ENCODE measurements at places on chromosomes 1 and 21.

DNA sequence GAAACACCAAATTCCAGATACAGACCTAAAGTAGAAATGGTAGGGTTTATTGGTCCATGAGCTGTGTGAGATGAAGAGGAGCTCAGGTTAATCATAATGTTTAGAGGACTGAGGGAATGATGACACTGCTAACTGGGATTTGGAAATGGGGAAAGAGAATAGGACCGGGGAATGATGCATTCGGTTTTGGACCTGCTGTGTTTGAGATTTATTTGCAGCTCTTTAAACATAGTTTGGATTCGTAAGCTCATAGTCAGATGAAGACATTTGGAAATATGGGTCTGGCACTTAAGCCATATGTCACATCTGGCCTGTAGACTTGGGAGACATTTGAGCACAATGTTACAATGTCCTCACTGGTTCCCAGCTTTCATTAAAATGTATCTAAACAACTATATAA, 127.9 kb upstream of the DUSP10 start:
- no peak overlapping the region for H3K27ac ChIP-seq
- H3K27me3 ChIP-seq: no peaks in the 10 kb centered on the region
- DNase-seq: no peak
- no peak overlapping the region for H3K4me3 ChIP-seq
- H3K4me1 ChIP-seq: peaks cover 6% of the 10 kb centered on the region

- no peak overlapping the region for H3K27ac ChIP-seq
- no peaks in the 10 kb centered on the region for H3K36me3 ChIP-seq
- no peaks in the 10 kb centered on the region for H3K4me1 ChIP-seq
- no peak for DNase-seq
- H3K27me3 ChIP-seq: peaks cover 7% of the 10 kb centered on the region
These were observed 10.8 kb downstream of the RAB7B start for GRCh38 chr1:205992218-205992882.

DNA sequence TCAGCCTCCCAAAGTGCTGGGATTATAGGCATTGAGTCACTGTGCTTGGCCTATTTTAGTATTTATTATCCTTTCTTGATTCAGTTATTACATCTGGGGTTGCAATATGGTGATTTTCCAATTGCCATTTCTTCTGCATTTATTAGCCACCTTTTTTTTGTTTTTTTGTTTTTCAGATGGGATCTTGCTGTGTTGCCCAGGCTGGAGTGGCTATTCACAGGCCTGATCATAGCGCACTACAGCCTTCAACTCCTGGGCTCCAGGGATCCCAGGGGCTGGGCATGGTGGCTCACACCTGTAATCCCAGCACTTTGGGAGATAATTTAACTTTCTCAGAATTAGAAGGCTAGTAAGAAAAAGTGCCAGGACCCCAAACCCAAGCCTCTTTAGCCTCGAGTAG, 82.1 kb upstream of the PGD start:
- H3K4me1 ChIP-seq: no peaks in the 10 kb centered on the region
- DNase-seq: no peak
- no peak overlapping the region for H3K4me3 ChIP-seq

GRCh38 chr1:169680377-169681019, 30.9 kb downstream of the SELL start:
- no peaks in the 10 kb centered on the region for H3K36me3 ChIP-seq
- H3K4me1 ChIP-seq: peaks cover 44% of the 10 kb centered on the region
- H3K27ac ChIP-seq: no peak overlapping the region
- H3K27me3 ChIP-seq: no peaks in the 10 kb centered on the region
- no peak overlapping the region for H3K4me3 ChIP-seq

GRCh38 chr1:37764414-37764825, 500 bp downstream of the EPHA10 start:
- H3K36me3 ChIP-seq: no peaks in the 10 kb centered on the region
- H3K4me3 ChIP-seq: no peak overlapping the region
- no peaks in the 10 kb centered on the region for H3K4me1 ChIP-seq
- H3K27me3 ChIP-seq: peaks cover 5% of the 10 kb centered on the region

DNA sequence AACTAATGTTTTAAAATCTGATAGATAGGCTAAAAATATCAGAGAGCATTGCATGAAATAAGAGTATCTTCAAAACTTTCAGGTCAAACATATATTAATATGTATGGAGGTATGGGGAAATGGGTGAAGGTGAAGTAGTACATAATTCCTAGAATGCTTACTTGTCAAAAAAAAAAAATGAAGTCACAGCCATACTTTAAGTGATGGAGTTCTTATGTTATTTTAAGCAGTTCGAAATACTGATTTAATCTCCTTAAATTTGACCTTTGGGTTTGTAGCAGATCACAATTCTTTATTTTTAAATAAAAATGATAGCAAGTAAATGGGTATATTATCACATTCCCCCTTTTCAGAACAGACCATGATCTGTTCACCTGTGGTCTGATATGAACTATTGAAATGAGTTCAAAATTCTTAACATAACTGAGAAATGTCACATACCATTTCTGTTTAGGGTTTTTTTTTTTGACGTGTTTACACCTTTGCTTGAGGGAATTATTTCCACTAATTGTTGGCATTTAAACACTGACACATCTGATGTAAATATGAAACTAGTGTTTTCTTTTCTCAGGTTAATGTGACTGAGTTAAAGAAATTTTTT, 220.2 kb downstream of the GREM2 start:
- H3K4me3 ChIP-seq: no peak overlapping the region
- H3K27me3 ChIP-seq: no peaks in the 10 kb centered on the region
- no peaks in the 10 kb centered on the region for H3K4me1 ChIP-seq
- no peak for DNase-seq

- DNase-seq: no peak
- H3K27ac ChIP-seq: no peak overlapping the region
- H3K27me3 ChIP-seq: peaks cover 17% of the 10 kb centered on the region
These were observed 6.3 kb upstream of the LAD1 start for GRCh38 chr1:201405484-201405831.

DNA sequence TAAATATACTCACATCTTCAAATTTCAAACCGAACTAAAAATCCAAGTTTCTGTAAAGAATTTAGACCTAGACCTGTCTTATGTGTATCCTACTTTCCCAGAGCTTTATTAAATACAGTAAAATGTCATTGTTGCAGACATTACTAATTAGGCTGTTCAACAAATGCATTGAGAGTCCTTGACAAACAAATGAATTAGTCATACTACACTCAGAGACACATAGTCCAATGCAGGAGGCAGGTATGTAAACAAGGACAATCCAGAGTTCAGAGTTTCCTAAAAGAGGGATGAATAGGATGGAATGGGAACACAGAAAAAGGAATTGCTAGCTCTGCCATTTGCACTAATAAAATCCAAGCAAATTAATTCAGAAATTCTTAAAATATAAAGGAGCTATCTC, 1.6 kb upstream of the EGLN1 start:
- no peak overlapping the region for H3K4me3 ChIP-seq
- peaks cover 34% of the 10 kb centered on the region for H3K27me3 ChIP-seq
- no peak overlapping the region for H3K27ac ChIP-seq
- H3K36me3 ChIP-seq: peaks cover 8% of the 10 kb centered on the region
- DNase-seq: no peak
- H3K4me1 ChIP-seq: peaks cover 35% of the 10 kb centered on the region

DNA sequence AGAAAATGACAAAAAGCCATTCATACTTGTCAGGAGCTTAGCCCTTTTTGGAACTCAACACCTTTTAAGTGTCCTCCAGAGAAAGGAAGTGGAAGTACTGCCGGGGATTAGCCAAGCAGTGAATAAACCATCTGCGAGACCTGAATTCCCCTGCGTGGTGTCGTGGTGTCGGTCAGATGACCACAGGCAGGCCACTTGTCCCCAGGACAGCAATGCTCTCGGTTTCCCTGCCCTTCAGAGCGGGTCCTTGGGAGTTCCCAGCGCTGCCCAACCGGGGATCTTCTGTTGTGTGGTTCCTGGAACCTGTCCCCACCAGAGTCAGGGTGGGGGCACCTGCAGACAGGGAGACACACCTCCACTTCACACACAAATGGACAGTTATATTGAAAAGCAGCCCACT, 9.2 kb downstream of the GPR157 start:
- H3K4me3 ChIP-seq: no peak overlapping the region
- H3K36me3 ChIP-seq: no peaks in the 10 kb centered on the region
- no peak overlapping the region for H3K27ac ChIP-seq
- peaks cover 13% of the 10 kb centered on the region for H3K4me1 ChIP-seq

- no peaks in the 10 kb centered on the region for H3K27me3 ChIP-seq
- peaks cover 92% of the 10 kb centered on the region for H3K4me1 ChIP-seq
- H3K36me3 ChIP-seq: no peaks in the 10 kb centered on the region
- H3K4me3 ChIP-seq: 0 out of 2 replicates have a peak overlapping the region, but pooled peaks have one; percentile 3
- DNase-seq: peak; percentile 93
These were observed 46.1 kb upstream of the MTF2 start for GRCh38 chr1:93033029-93033428.

GRCh38 chr1:80593197-80593596, 1207.5 kb upstream of the ADGRL2 start:
- no peaks in the 10 kb centered on the region for H3K27me3 ChIP-seq
- H3K4me1 ChIP-seq: no peaks in the 10 kb centered on the region
- no peak overlapping the region for H3K4me3 ChIP-seq
- H3K27ac ChIP-seq: no peak overlapping the region

GRCh38 chr1:1164701-1165451, 8.8 kb upstream of the TTLL10 start:
- H3K4me3 ChIP-seq: no peak overlapping the region
- no peak for DNase-seq
- no peak overlapping the region for H3K27ac ChIP-seq
- H3K27me3 ChIP-seq: no peaks in the 10 kb centered on the region
- no peaks in the 10 kb centered on the region for H3K4me1 ChIP-seq
- no peaks in the 10 kb centered on the region for H3K36me3 ChIP-seq

DNA sequence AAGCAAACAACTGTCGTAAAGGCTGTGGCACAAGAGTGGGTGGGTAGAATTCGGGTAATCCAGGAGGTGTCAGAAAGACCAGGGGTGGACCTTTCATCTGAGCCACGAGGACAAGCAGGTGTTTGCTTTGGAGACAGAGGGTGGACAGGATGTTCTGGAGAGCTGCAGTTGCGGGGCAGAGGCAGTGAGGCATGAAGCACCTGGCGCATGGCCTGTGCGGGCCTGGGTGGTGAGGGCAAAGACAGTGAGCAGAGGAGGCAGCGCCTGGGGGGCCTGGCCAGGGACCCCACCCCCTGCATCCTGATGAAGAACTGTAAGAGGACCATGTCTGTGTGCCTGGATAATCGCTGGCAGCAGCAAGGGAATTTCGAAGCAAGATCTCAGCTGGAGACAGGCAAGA, 24.9 kb downstream of the KIF26B start:
- H3K4me3 ChIP-seq: no peak overlapping the region
- DNase-seq: no peak
- H3K36me3 ChIP-seq: no peaks in the 10 kb centered on the region

DNA sequence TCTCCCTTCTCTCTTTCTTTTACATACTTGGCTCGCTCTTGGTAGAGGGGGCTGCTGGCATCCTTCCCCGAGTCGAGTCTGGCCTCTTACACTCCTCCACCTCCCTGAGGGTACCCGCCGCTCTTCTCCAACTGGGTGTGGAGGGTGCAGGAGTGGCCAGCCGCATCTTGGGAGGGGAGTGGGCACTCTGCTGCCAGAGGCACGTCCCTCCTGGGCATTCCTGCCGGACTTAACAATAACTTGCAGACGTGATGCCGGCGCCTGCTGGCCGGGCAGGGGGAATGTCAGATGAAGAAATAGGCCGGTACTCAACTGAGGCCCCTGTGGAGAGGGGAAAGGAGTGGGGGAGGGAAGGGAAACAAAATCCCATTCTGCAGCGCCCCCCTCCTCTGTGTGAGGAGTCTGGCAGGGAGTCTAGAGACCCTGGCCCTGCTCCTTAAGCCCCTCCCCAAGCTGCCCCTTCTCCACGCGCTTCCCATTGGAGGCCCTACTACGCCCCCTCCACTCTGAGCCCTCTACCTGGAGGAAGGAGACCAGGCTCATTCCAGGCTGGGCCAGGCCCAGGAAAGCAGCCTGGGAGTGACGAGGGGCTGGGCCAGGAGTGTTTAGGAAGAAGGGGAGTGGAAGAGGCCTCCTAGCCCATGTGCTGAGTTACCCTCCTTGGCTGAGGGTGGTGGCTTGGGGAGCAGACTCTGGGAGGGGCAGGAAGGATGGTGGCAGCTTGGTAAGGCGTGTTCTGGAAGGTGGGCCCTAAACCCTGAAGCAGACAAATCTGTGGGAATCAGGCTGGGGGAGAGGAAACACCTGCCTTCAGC, 1.8 kb downstream of the ATP2B4 start:
- no peaks in the 10 kb centered on the region for H3K27me3 ChIP-seq
- H3K4me1 ChIP-seq: peaks cover 49% of the 10 kb centered on the region
- peak overlapping the region; percentile 83 for H3K27ac ChIP-seq
- H3K4me3 ChIP-seq: peak overlapping the region; percentile 80
- DNase-seq: peak; percentile 88
- peaks cover 32% of the 10 kb centered on the region for H3K36me3 ChIP-seq

GRCh38 chr1:116203181-116203723, 92.1 kb downstream of the MAB21L3 start:
- no peak overlapping the region for H3K4me3 ChIP-seq
- no peak for DNase-seq
- H3K4me1 ChIP-seq: no peaks in the 10 kb centered on the region
- H3K27me3 ChIP-seq: peaks cover 17% of the 10 kb centered on the region

GRCh38 chr21:45357436-45358260, 47.3 kb upstream of the COL18A1 start:
- no peaks in the 10 kb centered on the region for H3K4me1 ChIP-seq
- H3K4me3 ChIP-seq: no peak overlapping the region
- DNase-seq: no peak

GRCh38 chr1:152001631-152002584, 8.2 kb upstream of the S100A10 start:
- peak; percentile 85 for DNase-seq
- H3K27me3 ChIP-seq: peaks cover 62% of the 10 kb centered on the region
- no peak overlapping the region for H3K27ac ChIP-seq
- H3K4me3 ChIP-seq: no peak overlapping the region

DNA sequence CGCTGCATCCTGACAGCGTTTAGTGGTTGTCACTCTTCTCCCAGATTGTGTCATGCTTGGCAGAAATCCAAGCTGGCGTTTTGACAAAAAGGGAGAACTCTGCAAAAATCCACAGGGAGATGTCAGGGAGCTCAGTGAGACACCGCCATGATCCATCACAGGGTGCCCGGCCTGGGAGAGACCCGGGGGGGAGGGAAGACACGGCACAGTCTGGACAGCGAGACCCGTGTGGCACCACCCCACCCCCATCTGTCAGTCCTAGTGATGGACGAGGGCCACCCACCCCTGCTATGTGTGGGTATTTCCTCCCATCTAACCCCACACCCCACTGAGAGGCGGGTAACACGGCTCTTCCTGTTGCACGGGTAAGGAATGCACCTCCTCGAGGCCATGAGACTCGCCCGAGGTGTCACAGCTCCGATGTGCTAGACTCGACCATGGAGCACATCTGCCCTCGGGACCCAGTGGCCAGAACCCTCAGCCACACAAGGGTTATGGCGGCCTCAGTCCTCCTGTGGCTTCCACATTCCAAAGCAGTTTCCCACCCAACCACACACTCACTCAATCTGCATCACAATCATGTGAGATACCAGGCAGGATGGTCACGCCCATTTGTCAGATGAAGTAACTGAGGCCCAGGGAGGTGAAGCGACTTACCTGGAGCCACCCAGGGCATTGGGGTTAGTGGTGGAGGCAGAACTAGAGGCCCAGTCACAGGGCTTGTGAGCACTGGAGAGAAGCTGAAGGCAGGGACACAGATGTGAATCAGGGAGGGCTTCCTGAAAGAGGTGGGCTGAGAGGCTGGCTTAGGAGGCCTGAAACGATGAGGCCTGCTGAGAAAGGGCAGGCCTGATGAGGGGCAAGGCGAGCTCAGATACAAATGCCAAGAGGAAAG, 688.5 kb downstream of the MATN1 start:
- DNase-seq: no peak
- no peaks in the 10 kb centered on the region for H3K36me3 ChIP-seq
- no peak overlapping the region for H3K4me3 ChIP-seq

- no peaks in the 10 kb centered on the region for H3K4me1 ChIP-seq
- H3K4me3 ChIP-seq: no peak overlapping the region
- no peaks in the 10 kb centered on the region for H3K36me3 ChIP-seq
- no peak for DNase-seq
- H3K27ac ChIP-seq: no peak overlapping the region
- no peaks in the 10 kb centered on the region for H3K27me3 ChIP-seq
These were observed 8.4 kb upstream of the GALNT2 start for GRCh38 chr1:230058626-230059025.
